ENCODE measurements at places on chromosomes 6 and 20.

GRCh38 chr20:61887596-61888093 lies 178.0 kb downstream of the TAF4 start:
- DNase-seq: no peak

DNA sequence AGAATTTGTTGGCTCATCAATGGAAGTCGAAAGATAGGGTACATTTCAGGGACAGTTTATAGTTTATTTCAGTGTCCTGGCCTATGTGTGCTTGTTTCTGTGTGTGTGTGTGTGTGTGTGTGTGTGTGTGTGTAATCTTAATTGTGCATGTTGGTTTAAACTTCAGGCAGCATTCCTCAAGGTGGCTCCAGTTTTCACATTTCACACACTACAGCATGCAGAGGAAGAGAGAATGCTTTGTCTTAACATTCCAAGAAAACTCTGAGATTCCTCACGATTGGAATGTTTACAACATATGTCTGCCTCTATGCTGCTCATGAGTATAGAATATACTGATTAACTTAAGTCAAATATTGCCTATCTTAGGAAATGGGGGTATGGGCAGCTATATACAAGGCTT lies 332.6 kb upstream of the EPHA7 start:
- no peak for DNase-seq

DNA sequence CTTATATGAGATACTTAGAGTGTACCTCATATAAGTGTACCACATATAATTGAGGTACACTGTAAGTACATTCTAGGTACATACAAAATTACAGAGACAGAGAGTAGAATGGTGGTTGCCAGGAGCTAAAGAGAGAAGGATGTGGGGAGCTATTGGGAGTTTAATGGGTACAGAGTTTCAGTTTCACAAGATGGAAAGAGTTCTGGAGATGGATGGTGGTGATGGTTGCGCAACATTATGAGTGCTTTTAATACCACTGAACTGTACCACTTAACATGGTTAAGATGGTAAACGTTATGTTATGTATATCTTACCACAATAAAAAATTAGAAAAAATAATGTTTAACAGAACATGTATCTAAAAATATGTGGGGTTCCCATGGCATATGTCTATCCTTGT lies 69.4 kb downstream of the PRND start:
- DNase-seq: no peak

DNA sequence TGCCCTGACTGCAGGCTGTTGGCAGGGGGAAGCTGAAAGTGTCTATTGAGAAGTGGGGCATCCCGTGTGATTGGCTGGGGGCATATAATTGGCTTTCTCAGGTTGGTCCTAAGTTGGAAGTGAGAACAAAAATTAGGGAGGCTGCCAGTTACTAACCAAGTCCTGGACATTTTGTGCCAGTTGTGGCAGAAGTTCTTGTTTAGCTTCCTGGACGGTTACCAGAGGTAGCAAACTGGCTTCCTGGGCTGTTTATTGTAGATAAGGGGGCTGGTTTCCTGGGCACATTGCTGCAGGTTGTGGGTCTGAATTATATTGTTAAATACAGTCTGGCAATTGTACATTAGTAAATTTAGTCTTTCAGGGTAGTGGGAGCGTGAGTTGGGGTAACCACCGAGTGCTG lies 50.6 kb upstream of the SLC2A12 start:
- DNase-seq: no peak

GRCh38 chr20:44938637-44939036 lies 21.6 kb downstream of the TOMM34 start:
- no peak for DNase-seq

- no peak for DNase-seq
Measured at GRCh38 chr6:130600880-130601341, 226.3 kb upstream of the SMLR1 start.

DNA sequence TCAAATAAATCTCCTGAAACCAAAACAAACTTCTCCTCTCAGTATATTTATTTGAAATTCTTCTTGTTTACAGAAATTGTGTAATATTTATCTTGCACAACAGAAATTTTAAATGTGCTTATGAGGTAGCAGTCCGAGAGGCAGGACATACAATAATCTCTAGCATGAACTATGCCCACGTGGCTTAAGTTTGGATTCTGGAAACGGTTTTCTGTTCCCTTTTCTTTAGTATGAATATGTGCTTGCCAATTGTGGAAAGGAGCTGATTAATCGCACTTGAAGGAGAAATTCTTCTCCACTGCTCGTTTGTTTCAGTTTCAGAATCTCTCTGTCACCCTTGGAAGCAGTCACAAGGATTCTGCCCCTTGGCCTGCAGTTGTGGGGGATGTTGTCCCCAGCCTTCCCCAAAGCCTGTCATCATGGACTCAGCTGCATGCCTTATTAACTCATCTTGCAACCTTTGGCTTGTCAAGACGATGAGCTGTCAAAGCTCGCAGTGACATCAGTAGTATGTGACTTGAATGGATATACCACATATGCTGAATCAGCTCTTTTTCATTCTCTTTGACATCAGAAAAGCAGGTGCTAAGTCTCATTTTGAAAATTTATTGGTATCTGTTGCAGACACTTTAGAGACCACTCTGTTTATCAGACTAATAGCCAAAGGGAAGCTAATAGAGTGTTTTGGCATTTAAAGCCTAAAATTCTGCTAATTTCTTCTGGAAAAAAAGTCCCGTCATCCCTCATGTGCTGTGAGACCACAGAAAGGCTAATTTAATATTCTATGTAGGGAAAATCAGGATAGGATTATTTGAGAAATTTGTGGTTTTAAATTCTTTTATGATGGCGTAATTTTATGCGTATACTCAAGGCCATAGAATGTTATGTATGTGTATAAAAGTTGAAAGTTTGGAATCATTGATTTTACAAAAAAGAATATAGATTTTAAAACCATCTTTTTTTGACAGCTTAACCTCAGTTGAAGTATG lies 186.8 kb downstream of the ARID1B start:
- DNase-seq: no peak

GRCh38 chr6:107689190-107689589 lies 134.9 kb downstream of the SCML4 start:
- DNase-seq: no peak

DNA sequence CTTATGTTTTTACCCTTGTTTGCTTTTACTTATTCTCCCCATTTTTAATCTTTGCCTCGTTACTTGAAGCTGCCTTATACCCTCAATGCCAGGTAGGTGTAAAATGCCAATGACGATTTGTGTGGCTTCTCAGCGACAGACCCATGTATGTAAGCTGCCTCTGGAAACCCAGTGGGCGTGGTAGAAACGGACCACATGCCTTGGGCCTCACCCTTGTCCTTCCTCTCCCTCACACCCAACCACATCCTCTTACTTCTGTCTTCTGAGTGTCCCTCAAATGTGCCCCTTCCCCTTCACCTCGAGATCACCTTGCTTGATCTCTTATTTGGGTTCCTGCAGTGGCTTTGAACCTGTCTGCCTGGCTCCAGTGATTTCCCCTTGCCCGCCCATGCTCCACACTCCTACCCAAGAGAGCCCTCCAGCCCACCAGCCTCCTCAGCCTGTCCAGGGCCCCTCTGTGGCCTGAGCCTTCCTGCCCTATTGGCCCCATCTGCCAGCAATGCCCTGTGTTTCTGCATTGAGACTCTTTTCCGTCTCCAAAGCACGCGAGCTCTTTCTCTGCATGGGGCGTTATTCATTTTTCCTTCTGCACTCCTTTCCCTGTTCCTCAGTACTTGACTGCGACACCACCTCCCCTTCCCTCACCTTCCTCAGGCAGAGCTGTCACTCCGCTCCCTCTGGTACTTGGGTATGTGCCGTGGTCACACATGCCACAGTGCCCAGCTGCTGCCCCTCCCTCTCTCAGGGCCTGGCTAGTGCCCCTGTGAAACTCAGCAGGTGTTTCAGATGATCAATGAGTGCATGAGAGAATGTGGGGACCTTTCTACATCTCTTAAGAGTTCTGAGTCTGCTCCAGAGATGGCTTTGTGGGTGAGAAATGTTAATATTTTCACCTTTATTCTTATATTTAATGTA lies 115.4 kb downstream of the SLX4IP start:
- DNase-seq: no peak

DNA sequence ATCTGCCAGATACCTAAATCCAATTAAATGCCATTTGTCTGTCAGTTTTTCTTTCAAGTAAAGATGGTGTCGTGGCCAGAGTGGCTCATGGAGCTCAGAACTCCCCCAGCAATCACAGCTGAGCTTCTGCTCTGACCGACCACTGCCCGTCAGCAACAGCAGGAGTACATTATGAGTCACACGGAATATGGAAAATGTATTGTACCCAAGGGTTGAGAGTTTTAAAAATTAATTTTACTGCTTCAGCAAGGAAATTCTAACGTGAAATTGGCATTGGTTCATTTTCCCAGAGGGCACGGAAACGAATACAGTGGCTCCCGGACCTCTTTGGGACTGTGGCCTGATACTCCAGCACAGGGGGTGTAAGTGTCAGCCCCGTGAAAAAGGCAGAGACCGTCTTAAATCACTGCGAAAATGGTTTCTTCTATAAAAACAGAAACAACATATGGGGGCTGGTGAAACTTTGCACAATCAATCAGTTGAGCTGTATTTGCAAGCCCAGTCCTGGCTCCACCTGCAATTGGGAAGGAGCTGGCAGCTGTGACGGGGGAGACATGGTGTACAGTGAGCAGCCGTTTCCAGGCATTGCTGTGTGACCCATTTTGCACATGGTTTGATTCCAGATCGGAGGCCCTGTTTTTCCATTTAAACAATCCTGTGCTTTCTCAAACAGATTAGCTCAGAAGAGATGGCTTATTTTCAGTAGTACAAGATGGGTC lies 12.8 kb downstream of the NPEPL1 start:
- no peak for DNase-seq

DNA sequence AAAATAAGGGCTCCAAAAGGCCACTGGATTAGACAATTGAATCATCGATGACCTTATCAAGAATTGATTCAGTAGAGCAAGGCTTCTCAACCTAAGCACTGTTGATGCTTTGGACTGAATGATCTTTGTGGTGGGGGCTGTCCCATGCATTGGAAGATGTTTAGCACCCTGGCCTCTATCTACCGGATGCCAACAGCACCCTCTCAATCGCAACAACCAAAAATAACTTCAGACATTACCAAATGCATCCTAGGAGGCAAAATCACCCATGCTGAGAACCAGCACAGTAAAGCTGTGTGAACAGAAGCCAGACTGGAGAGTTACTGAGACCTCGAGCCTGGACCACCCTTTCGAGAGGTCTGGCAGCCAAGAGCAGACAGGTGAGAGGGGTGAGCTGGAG lies 67.5 kb downstream of the TBC1D7 start:
- no peak for DNase-seq

DNA sequence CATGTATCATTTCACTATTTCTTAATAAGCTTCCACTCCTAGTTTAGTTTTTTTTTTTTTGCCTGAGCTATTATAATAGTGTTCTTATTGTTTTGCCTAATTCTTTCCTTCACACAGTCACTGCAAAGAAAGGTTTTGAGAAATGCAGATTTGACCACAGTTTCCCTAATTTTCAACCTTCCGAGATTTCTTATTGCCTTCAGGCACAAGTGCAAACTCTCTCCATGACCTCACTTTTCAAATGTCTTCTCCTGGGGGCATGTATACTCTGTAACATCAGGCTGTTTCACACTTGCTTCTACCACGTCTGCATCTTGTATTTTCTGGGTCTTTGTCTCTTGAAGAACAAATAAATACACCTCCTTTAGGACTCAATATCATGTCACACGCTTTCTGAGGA lies 339.0 kb upstream of the CITED2 start:
- no peak for DNase-seq

Measured in stimulated activated CD8-positive, alpha-beta memory T cell treated with anti-CD3 and anti-CD28 coated beads, Interleukin-7, amount 100 ng/mL, for 1 hour (primary cell).